ENCODE measurements at places on chromosomes 3 and 15.

DNA sequence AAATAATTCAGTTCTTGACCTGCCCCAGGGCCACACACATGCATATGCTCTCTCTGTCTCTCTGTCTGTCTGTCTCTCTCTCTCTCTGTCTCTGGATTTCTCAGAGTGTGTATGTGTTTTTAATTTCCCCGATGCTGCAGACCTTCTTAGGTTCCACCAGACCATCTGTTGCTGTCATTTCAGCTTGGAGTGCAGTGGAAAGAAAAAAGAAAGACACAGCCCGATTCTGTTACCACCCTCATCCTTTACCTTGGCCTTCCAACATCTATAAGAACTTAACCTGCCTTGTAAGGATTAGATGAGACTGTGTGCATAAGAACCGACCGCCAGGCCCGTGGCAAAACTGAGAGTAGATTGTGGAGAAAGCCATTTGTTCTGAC is 9.7 kb upstream of the PGPEP1L start:
- DNase-seq, result no peak

DNA sequence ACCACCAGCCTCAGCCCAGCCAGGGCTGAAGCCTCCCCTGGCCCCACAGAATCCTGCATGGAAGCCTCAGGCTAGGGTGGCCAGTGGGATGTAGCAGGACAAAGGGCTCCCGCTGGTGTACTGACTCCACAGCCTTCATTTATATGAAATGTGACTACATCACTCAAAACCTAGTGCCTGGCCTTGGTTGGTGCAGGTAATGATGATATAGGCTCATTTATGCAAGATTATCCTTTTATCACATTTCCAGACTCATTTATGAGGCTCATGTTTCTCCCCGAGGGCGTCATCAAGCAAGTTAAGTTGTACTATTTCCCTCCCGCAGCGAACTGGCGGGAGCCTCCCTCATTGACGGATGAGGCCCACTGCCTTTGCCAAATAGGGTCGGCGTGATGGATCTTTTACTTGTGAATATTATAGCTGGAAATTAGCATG is 179.1 kb upstream of the SMAD3 start:
- no peak for DNase-seq

DNA sequence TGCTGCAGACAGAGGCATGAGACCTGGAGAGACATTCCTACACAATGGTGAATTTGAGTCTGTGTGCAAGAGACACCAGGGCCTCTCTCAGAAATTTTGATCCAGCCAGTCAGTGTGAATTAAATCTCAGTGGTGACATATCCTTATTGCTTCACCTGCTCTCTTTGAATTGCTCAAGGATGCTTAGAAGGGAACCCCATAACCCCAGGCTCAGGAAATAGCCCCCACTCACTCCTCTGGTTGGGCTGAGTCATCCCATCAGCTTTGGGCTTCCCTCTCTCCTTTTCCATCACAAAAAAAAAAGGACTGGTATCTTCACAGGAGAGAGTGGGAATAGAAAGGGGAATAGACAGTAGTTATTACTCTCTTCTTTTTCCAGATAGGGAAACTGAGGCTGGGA is 33.0 kb upstream of the LARS2 start:
- DNase-seq, result no peak

DNA sequence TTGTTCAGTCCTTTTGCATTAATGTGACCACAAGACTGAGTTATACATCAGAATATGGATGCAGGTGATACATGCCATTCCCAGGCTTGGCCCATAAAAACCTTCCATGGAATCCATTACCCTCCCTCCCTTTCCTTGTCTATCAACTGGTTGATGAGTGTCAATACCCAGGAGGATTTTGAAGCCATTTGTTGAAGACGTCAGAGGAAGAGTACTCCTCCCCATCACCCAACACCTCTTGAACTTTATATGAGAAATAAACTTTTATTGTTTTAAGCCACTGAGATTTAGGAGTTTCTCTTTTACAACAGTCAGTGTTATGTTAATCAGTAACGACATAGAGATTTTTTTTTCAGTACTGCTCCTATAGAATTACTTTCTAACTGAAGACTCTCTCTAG is 55.5 kb downstream of the P3H2 start:
- no peak for DNase-seq

GRCh38 chr3:143054011-143054410 is 52.6 kb downstream of the U2SURP start:
- no peak for DNase-seq

DNA sequence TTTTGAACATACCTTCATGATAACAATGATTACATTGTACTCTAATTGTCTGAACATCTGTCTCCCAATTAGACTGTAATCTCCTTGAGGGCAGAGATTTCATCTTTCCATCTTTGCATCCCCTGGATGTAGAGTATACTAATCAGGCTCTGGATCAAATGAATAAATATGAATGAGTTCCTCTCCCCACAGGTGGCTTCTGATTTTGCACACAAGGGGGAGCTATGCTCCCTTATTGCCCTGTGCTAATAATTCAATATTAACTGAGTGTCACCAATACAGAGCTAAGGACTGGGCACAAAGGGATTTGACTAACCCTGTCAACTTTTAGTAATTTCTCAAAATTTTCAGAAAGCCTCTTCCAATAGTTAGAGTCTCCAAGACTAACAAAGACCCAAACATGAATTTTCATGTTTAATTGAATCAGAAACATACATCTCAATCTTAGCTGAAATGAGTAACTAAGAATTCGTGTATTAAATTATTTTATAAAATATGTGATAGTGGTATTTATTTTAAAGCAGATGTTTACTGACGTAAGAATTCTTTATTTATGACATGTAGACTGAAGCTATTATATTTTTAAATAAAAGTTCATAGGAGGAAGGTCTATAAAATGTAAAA is 3.0 kb downstream of the DUOXA1 start:
- DNase-seq, result no peak

DNA sequence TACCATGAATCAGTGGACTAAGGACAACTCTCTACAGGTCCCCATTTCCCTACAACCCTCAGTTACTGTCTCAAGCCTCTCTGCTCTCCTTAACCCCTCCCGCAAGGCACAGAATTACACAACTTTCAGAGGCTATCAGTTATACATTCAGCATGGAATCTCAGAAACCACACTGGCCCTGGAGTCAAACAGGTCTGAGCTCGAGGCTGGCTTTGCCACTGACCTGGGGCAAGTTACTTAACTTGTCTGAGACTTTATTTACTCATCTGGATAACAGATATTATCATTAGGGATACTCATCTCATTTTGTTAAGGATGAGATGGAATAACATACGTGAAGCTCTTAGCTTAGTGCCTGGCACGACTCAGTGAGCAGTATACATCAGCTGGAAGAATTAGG is 95.2 kb downstream of the WDR76 start:
- DNase-seq, result no peak

GRCh38 chr3:183430325-183430957 is 2.0 kb upstream of the MCF2L2 start:
- DNase-seq, result no peak

GRCh38 chr15:63146684-63147083 is 10.6 kb downstream of the RPS27L start:
- no peak for DNase-seq

DNA sequence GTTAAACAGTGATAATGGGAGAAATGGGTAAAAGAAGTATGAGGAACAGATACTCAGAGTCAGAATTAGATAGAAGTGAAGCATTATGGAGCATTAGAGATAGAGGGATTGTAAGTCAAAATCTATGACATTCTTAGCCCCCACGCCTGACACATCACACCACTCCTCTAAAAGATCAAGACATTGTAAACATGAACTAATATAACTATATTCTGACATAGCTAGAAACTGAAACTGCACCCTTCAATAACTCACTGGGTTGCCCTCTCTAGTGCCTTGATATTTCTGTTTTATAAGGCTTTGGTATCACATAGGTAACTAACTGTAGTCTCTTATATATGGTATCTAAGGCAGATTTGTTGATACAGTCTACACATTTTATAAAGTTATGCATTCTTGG is 684.3 kb upstream of the DPPA4 start:
- no peak for DNase-seq

DNA sequence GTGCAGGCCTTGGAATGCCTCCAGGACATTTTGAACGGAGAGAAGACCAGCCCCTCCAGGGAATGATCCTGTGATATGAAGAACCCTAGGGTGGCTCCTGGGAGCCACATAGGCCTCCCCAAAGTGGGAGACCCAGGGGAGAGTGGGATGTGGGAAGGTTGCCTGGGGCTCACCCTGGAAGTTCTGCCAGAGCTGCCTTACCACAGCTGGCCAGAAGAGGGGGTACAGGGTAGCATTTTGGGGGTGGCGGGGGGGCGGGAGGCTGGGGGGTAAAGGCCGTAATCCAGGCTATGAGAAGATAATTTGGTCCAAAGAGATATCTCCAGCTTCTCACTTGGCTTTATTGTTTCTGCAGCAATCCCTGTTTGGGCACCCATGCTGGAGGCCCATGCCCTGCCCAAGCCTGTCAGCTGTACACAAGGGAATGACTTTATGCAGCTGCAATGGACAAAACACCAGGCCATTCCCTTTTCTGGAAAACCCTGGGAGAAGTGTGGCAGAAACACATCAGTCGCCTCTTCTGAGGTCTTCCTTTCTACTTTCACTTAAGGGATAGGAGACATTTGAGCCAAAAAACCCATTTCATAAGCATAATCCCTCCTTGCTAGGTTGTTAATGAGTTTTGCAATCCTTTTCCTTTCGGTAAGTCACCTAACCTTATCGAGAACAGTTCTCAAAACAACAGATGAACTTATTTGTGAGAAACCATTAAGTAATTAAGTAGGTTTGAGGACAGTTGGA is 11.0 kb upstream of the MUSTN1 start:
- no peak for DNase-seq

- no peak for DNase-seq
These were observed 149.9 kb downstream of the SST start for GRCh38 chr3:187520027-187520945.

DNA sequence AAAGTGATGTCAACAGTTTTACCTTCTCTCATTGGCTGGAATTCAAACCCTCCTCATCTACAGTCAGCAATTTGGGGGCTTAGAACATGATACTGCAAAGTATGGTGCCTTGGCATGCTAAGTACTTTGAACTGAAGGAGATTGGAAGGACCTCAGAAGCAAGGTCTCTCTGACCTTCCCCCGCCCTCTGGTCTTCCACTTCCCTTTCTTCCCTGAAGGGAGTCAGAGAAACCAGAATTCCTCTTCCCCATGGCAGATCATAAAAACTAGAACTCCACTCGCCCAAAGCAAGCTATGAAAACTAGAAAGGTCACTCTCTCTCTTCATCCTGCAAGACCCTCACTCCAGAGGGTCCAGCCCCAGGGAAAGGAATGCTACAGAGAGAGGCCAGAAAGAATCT is 64.2 kb downstream of the CD200R1L start:
- no peak for DNase-seq
